ENCODE measurements at places on chromosomes 11 and 22.

DNA sequence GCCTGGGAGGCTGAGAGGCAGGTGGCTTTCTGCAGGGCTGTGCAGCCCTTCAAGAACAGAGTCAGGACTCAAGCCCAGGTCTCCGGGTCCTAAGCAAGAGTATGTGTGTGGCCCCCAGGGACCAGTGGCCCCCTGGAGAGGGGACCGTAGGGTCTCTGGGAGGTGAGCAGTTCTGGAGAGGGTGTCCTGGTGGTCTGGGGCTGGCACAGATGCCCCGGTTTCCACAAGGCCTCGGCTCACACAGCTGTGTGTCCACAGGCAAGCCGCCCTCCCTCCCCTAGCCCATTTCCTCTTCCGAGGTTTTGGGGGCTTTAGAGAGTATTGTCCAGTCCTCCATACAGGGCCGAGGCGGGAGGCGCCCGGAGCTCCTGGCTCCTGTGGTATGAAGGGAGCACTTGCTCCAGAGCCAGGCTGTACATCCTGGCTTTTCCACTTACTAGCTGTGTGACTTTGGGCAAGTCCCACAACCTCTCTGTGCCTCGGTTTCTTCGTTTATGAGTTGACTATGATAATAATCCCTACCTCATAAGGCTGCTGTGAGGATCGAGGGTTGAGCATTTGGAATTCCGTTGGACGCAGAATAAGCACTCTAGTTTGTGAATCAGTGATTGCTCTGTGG lies 3.4 kb upstream of the RPS19BP1 start:
- DNase-seq, result no peak

DNA sequence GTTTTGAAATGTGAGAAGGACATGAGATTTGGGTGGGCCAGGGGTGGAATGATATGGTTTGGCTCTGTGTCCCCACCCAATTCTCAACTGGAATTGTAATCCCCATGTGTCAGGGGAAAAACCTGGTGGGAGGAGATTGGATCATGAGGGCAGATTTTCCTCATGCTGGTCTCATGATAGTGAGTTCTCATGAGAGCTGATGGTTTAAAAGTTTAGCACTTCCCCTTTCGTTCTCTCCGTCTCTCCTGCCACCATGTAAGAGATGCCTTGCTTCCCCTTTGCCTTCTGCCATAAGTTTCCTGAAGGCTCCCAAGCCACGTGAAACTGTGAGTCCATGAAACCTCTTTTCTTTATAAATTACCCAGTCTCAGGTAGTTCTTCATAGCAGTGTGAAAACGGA lies 113.5 kb downstream of the FCHSD2 start:
- DNase-seq, result no peak

GRCh38 chr22:29190918-29191317 lies 14.8 kb upstream of the EMID1 start:
- no peak for DNase-seq

- no peak for DNase-seq
Measured at GRCh38 chr11:19559746-19560145, 152.9 kb upstream of the NAV2 start.

DNA sequence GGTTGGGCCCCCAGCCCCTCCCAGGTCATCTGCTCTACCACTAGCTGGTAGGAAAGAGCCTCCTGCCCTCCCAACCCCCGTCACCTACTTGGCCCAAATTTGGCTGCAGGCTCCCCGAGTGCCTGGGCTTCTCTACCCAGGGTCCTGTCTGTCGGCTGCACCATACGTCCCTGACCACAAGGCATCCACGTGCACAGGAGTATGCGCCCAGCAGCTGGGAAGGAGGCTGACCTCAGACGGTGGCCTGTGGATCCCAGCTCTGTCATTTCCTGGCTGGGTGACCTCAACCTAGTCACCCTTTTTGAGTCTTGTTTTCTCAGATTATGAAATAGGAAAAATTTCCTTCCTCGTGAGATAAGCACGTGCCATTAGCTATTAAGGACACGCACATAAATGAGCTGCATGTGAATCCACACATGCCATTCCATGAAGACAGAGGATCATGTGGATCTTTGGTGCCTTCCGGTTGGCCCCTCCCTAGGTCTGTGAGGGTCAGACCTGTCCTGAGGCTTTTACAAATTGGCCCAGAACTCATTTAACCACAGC lies 13.7 kb downstream of the CYB561A3 start:
- DNase-seq, result no peak

DNA sequence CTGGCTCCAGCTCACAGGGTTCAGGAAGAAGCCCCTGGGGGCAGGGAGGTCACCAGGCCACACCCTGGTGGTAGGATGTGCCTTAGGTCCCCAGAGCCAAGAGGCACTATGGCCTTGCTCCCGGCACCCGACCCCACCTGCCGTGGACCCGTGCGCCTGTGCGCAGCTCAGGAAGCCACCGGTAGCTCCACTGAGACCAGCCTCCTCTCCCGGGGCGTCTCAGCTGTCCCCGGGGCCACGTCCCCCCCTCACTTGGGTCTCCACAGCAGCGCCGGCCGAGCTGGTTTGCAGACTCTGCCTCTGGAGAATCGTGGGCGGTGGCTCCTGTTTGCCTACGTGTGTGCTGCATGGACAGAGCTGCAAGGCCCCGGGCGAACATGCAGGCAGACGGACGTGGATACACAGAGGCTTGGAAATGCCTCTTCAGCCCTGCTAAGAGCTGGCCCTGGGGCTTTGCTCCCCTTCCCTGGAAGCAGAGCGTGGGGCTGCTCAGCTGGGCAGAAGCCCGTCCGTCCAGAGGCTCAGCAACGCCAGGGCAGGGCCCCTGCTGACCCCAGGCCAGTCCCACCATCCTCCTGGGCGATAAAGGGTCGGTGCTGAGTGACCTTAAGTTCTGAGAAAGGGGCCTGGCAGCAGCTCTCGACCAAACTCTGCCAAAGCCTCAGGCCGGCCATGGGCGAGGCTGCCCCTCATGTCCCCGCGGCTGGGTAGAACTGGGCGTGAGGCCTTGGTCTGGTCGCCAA lies 15.3 kb upstream of the MUC5B start:
- no peak for DNase-seq

- no peak for DNase-seq
Measured at GRCh38 chr11:94550513-94550912, 6.8 kb downstream of the FUT4 start.

GRCh38 chr11:96315476-96315875 lies 27.5 kb downstream of the MAML2 start:
- DNase-seq, result no peak

DNA sequence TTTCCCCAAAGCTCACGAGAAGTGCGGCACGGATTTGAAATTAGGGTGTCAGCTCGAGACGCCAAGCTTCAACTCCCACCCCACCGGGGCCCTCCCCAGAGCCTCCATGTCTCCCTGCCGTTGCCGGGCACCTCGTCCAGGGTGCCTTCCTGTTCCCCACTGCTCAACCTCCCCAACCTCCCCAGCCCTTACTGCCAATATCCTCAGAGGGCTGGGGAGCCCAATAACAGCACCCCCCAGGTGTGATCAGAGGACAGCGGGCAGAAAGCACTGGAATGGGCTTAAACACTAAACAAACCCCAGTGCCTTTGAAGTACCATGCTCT lies 1336.4 kb downstream of the TBC1D22A start:
- no peak for DNase-seq

GRCh38 chr11:1025410-1026162 lies 10.9 kb downstream of the MUC6 start:
- no peak for DNase-seq

GRCh38 chr11:111128076-111128870 lies 117.3 kb upstream of the POU2AF2 start:
- DNase-seq, result no peak

DNA sequence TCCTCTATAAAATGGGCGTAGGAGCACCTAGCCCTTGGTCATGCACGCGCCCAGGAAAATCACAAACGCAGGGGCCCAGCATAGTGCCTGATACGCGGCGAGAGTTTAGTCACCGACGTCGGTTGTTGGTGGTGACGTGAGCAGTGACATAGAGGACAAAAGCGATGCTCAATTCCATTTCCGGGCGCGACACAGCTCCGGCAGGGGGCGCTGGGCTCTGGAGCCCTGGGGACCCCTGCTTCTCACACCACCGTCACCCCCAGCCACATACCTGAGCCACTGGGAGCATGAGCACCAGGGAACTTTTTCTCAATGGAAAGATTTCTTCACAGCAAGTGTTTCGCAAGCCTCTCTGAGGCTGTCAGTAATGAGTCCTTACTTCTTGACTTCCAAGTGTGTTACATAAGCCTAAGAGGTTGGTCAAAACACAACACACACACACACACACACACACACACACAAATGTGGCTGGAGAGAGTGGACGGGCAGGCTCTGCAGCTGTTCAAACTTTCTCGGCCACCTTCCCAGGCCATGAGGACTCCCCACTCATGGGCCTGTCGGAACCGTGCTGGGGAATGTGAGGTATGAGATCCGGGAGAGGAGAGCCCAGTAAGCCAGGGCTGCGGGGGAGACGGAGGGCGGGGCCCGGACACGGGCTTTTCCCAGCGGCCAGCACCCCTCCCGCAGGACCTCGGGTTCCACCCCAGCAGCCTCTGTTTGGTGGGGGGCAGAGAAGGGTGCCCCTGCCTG lies 36.9 kb upstream of the LINC01488 start:
- no peak for DNase-seq

Measured in DMS153 (cell line).